Kidney (tissue), 22 donors: ENCODE measurements at places on chromosomes 5 and 9. TPM values are rescaled to one million over a fixed set of nuclear protein-coding genes. Genes with fewer than 3 reads are reported as not detected.

Gene PCDHB12
- 2.5 TPM for total RNA-seq

Gene CTNND2
- 0.79 TPM for total RNA-seq

Gene MUSK
- 0.31 TPM for total RNA-seq

GRCh38 chr5:61551637-61552313 is 219.7 kb downstream of the ZSWIM6 start:
- no peaks in the 10 kb centered on the region for H3K4me1 ChIP-seq
- no peaks in the 10 kb centered on the region for H3K36me3 ChIP-seq
- no peak overlapping the region for H3K27ac ChIP-seq
- no peak overlapping the region for H3K4me3 ChIP-seq
- H3K27me3 ChIP-seq = no peaks in the 10 kb centered on the region

Gene TLX3
- total RNA-seq = not detected

Gene SLC6A3
- 0.54 TPM for total RNA-seq
